Activated CD4-positive, alpha-beta T cell treated with anti-CD3 and anti-CD28 coated beads, Interleukin-2, Interleukin-6, amounts not matched to agents 100 ng/mL and 50 ng/mL, durations not matched to agents 16 hours and 8 hours (primary cell): ENCODE measurements at places on chromosomes 16 and 17.

DNA sequence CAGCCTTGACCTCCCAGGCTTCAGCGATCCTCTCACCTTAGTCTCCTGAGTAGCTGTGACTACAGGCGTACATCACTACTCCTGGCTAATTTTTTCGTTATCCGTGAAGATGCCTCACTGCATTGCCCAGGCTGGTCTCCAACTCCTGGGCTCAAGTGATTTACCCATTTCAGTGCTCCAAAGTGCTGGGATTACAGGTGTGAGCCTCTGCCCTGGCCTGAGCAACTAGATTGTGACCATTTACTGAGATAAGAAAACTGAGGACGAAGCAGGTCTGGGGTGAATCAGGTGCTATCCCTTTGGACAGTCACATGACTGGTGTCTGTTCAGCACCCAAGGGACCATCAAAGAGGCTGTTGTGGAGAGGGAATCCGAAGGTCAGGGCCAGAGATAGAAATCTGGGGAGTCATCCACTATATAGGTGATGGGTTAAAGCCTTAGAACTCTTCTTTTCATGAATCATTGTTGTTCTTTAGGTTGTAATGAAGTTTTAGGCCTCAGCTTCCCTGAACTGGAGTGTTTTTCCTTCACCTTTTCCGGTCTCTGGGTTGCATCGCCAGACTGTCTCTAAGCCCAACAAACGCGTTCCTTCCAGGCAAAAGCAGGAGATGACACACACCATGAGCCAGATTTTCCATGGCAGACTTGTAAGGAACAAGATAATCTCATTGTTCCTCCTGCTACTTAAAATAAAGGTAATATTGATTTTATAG lies 62.5 kb downstream of the FTO start:
- DNase-seq: no peak

GRCh38 chr17:38702166-38702915 lies 2.7 kb upstream of the MLLT6 start:
- DNase-seq: peak; percentile 89

GRCh38 chr17:72004611-72005331 lies 116.0 kb upstream of the SOX9 start:
- DNase-seq: no peak

- no peak for DNase-seq
Observed at GRCh38 chr16:77805398-77805797, 17.0 kb downstream of the VAT1L start.

DNA sequence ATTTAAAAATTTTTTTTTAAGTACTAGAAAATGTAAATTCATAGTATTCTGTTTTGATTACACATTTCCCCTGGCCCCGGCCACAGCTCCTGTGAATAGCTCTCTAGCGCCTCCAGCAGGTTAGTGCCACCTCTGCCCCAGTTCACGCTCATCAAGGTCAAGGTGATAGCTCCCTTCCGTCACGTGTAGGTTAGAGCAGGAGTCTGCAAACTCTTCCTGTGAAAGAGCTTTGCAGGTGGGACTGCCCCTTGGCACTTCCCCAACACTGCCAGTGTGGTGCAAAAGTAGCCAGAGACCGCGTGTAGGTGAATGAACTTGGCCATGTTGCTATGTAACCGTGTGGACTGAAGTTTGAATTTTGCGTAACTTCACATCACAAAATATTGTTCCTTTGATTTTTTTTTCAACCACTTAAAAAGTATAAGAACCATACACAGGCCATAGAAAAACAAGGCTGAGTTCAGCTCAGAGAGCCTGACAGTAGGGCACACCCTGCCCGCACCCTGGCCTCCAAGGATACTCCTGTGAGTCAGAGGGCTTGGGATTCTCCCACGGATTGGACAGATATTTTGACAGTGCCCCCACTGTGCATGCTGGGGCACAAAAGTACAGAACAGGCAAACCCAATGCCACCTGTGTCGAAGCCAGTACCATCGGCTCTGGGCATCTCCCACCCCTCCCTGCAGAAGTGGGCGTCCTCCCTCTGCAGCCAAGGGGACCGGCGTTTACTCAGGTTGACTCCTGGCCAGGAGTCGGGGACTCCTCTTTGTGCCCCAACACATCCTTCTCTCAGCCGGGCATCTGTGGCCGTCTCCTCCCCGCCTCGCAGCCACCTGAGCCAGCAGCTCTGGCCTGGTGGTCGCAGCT lies 92.0 kb upstream of the CHMP6 start:
- DNase-seq: peak; percentile 89

DNA sequence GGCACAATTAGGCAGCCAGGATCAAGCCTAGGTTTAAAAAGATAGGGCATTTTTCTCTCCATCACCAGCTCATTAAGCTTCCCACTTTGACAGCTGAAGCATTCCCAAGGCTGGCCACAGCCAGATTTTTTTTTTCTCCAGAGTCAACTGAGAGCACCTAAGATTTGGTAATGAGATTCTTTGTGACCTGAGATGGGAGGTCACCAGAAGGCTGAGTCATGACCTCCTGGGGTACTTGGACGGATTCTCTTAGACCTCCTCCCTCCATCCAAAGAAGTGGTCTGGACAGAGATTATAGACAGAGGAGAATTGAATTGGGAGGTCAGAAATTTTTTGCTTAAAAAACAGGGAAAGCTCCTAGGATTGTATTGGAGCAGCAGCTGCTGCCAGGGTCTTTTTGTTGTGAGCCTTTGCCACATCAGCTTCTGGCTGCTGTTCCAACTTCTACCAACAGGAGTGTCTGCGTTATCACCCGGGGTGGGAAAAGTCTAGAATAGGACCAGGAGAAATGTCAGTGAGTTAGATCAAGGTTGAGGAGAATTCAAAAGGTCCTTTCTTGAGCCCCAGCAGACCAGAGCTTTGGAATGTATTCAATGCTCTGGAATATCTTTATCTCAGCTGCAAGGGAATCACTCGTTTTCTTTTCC lies 221.2 kb upstream of the N4BP1 start:
- no peak for DNase-seq

DNA sequence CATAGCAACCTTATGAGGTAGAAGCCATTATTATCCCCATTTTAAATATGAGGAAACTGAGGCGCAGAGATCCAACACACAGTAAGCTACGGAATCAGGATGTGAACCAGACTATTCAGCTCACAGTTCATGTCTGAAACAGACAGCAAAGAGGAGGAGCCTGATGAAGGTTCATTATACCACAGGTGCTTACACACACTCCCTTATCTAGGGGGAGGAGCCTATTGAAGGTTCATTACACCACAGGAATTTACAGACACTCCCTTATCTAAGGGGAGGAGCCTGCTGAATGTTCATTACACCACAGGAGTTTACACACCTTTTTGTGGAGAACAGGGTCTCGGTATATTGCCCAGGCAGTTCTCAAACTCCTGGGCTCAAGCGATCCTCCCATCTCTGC lies 21.9 kb downstream of the C16orf95 start:
- DNase-seq: peak; percentile 27

DNA sequence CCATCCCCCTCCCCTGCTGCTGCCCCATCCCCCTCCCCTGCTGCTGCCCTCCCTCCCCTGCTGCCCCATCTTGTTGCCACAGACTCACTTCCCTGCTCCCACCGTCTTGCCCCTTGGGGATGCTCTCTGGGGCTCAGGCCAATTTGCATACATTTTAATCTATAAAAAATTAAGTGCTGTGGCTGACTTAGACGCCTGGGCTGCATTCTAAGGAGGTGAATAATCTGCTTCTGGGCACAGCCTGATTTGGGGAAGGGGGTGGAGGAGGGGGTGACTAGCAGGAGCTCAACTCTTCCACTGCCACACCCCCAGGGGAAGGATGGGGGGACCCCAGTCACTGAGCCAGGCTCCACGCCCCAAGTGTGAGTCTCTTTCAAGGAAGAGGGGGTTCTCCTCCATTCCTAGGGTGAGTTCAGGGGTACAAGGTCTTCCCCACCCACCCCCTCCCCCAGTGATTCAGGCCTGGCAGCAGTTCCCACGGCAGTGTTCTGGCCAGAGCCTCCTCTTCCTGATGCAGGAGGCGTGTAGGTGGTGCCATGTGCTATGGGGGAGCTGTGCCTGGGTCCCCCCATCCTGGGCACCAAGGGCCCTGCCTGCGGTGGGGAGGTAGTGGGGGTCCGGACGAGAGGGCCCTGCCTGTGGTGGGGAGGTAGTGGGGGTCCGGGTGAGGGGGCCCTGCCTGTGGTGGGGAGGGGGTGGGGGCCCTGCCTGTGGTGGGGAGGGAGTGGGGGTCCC lies 5.0 kb downstream of the DPH1 start:
- DNase-seq: no peak

DNA sequence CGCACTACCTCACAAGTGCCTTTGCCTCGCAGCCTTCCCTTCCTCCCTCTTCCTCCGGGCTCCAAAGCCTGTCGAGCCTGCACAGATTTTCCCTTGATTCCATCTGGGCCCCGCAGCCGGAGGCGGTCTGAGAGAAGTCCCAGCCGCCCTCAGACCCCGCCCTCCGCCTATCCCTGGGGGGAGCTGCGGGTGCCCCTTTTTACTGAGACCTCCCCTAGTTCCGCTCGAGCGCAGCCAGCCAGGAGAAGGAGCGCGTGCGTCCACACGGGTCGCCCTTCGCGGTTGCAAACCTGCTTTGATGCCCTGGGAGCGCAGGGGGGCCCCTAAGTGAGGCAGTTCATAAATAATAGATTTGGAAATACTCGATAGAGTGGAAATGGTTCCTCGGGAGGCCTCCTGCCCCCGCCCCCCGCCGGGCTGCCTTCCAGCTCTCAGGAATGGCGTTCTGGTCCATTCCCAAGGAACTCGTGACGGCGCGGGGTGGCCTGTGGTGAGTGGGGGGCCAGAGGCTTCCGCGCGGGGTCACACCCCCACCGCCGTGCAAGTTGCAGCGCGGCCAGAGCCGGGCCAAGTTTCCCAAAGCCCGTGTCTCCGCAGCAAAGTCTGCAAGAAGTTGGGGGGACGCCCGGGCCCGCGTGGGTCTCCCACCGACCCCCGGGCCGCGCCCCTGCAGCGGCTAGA lies 610 bp downstream of the C16orf74 start:
- no peak for DNase-seq

- DNase-seq: no peak
Observed at GRCh38 chr17:76682296-76682695, 28.5 kb downstream of the MXRA7 start.

DNA sequence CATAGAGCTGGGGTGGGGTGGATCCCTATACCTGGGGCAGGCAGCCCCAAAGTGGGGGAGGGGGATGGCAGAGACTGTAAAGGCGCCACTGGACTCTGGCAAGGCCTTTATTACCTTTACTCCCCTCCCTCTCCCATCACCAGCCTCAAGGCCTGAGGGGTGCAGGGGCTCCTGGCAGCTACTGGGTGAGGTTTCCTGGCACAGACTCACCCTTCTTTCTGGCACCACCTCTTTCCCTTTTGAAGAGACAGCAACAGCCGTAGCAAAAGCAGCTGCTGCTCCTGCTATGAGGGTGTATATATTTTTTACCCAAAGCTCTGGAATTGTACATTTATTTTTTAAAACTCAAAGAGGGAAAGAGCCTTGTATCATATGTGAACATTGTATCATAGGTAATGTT lies 17.6 kb downstream of the RAPGEFL1 start:
- no peak for DNase-seq

DNA sequence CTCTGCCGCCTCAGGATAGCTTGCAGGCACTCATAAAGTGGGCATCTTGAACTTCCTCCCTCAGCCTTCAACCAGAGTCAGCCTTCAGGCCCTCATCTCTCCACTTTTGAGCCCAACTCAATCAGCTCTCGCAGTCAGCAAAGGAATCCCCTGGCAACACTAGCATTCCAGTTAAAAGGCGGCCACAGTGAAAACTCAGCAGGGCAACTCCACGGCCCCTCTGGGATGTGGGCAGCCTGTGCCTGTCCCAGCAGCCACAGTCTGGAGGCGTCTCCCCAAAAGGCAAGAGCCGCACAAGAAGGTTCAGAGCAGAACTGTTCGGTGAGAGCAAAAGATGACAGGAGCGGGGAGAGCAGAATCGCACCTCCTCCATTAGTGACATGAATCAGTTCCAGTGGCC lies 9.0 kb downstream of the TMEM11 start:
- no peak for DNase-seq

DNA sequence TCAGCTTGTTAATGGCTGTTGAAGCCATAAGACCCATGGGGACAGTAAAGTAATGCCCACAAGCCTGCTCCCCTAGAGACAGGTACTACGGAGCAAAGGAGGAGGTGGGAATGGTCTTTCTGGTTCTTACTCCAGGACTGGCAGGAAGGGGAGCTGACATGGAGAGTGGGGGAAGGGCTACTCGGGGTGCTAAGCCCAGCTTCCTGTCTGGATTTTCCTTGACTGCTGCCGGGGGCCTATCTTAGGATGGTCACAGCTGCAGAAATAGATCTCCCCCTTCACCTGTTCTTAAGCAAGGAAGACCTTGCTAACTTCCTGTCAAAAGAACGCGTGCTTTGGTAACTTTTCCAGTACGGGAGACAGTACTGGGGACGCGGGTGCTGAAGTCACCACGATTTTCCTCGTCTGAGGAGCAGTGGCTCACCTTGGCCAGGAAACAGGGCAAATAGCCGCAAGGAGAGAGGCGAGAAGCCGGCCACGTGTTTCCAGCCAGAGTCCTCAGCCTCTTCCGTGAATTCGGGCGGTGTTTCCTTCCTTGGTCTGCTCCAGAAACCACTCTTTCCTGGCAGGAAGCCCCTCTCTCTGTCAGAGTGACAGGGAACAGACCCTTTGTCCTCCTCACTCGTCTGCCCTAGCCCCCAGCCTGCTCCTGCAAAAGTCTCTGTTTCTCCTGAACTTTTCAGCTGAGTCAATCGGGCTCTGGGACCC lies 656 bp upstream of the PRR29 start:
- no peak for DNase-seq

GRCh38 chr16:473046-474043 lies 47.9 kb downstream of the RAB11FIP3 start:
- DNase-seq: no peak

GRCh38 chr16:48507886-48508285 lies 102.1 kb downstream of the N4BP1 start:
- no peak for DNase-seq

DNA sequence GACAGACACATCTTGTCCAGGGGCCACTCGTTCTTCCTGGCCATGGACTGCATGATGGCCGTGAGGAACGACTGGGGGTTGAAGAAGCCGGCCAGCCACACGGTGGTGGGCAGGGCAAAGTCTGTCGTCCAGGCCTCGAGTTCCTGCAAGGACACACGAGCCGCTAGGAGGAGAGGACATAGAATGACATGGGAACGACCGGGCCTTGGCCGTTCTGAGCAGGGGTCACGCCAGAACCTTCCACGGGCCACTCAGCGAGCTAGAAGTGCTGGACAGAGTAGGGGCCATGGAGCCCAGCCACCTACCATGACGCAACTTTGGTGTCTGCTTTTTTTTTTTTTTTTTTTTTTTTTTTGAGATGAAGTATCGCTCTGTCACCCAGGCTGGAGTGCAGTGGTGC lies 47.0 kb downstream of the PGS1 start:
- DNase-seq: no peak
